ENCODE measurements at places on chromosomes 2 and 18. TPM values are rescaled to one million over a fixed set of nuclear protein-coding genes. Genes with fewer than 3 reads are reported as not detected.

The PDE11A gene
- not detected for polyA plus RNA-seq

The ALPI gene
- polyA plus RNA-seq: not detected

The SPEG gene
- polyA plus RNA-seq: 22.3 TPM

The STPG4 gene
- polyA plus RNA-seq: not detected

The TOGARAM2 gene
- 0.42 TPM for polyA plus RNA-seq

The MALL gene
- polyA plus RNA-seq: 235 TPM

The TCF23 gene
- polyA plus RNA-seq: 0.02 TPM

The TRABD2A gene
- 0.08 TPM for polyA plus RNA-seq

The AKAIN1 gene
- polyA plus RNA-seq: not detected

The UGT1A4 gene
- polyA plus RNA-seq: 2.5 TPM

The IL36A gene
- polyA plus RNA-seq: 394 TPM

The CKAP2L gene
- 1.6 TPM for polyA plus RNA-seq

The DNAH6 gene
- polyA plus RNA-seq: 0.06 TPM

The C2orf15 gene
- polyA plus RNA-seq: 1.1 TPM

The TEX44 gene
- polyA plus RNA-seq: not detected

The GYPC gene
- 25.0 TPM for polyA plus RNA-seq

The GCG gene
- polyA plus RNA-seq: 0.14 TPM

The REG1B gene
- 0.34 TPM for polyA plus RNA-seq

The ANKZF1 gene
- 20.4 TPM for polyA plus RNA-seq

The MYL12A gene
- 342 TPM for polyA plus RNA-seq

The RUFY4 gene
- polyA plus RNA-seq: 0.52 TPM

The DQX1 gene
- polyA plus RNA-seq: 3.4 TPM

The CFAP221 gene
- 0.08 TPM for polyA plus RNA-seq

The NDC80 gene
- 7.3 TPM for polyA plus RNA-seq

The CNRIP1 gene
- 3.8 TPM for polyA plus RNA-seq

The RAPGEF4 gene
- 3.1 TPM for polyA plus RNA-seq

The HOXD3 gene
- 0.35 TPM for polyA plus RNA-seq

The MYO7B gene
- 0.09 TPM for polyA plus RNA-seq
